Panc1 (cell line): ENCODE measurements at places on chromosomes 1 and 21. TPM values are rescaled to one million over a fixed set of nuclear protein-coding genes. Genes with fewer than 3 reads are reported as not detected.

The SIK1 gene
- 32.3 TPM for total RNA-seq

The LEPR gene
- total RNA-seq, result 3.0 TPM

The SLC45A3 gene
- 3.0 TPM for total RNA-seq

The LRRC7 gene
- not detected for total RNA-seq

The MXRA8 gene
- 96.0 TPM for total RNA-seq

The RUNX1 gene
- 22.4 TPM for total RNA-seq
